ENCODE measurements at places on chromosomes 4 and X. TPM values are rescaled to one million over a fixed set of nuclear protein-coding genes. Genes with fewer than 3 reads are reported as not detected.

The ENPP6 gene
- not detected for total RNA-seq

The ATP1B4 gene
- total RNA-seq = not detected

DNA sequence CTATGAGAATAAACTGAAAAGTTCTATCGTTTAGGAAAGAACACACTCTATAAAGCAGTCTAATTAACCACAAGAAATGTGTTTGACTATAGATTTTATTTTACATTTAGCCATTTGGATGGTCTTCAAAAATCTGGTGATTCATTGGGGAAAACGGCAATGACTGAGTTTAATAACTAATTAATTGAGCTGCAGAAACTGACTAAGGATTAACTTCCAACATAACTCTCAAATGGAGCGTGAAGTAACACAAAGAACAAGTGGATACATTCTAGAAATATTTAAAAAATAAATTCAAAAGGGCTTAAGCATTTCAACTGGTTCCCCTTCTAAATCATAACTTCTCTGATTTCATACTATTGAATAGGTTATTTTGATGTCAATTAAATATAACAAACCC, 1582.4 kb downstream of the PCDH18 start:
- no peak overlapping the region for H3K4me3 ChIP-seq
- peaks cover under 1% of the 10 kb centered on the region for H3K36me3 ChIP-seq
- no peak for DNase-seq
- no peaks in the 10 kb centered on the region for H3K27me3 ChIP-seq
- H3K4me1 ChIP-seq = no peaks in the 10 kb centered on the region

DNA sequence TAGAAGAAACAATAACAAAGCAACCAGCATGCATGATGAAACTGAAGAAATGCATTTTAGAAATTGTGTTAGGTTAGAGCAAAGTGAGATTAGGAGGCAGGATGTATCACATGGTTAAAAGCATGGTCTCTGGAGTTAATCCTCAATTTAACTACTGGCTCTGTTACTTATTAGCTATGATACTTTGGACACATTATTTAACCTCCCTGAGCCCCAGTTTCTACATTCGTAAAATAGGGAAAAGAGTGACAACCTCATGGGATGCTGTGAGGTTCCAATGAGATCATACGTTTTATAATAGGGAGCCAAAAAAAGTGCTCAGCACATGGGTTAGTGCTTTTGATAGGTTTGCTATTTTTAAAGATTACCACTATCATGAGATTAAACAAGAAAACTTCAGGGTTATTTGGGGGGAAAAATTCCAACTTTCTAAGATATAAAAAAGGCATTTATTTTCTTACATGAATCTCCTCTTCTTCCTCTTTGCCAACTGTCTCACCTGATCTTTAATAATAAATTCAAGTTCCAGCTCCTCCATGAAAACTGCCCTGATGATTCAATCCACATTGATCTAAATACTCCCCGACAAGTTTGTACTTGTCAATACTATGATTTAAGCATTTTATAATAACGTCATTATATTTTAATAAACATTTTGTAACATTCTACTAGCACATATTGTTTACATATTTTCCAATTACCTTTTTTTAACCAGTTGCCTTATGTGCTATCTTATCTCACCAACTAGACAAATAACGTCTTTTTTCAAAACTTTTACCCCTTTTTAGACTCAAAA, 4.6 kb downstream of the SEC31A start:
- DNase-seq = no peak
- no peak overlapping the region for H3K27ac ChIP-seq
- no peak overlapping the region for H3K4me3 ChIP-seq
- no peaks in the 10 kb centered on the region for H3K27me3 ChIP-seq

- H3K36me3 ChIP-seq = no peaks in the 10 kb centered on the region
- H3K27me3 ChIP-seq = no peaks in the 10 kb centered on the region
- no peak overlapping the region for H3K27ac ChIP-seq
- H3K4me3 ChIP-seq = no peak overlapping the region
- DNase-seq = no peak
Observed at GRCh38 chr4:140090215-140090731, 63.7 kb downstream of the MAML3 start.

GRCh38 chr4:19829101-19829500, 422.6 kb upstream of the SLIT2 start:
- no peak overlapping the region for H3K4me3 ChIP-seq
- no peak for DNase-seq
- H3K4me1 ChIP-seq = no peaks in the 10 kb centered on the region
- H3K27me3 ChIP-seq = no peaks in the 10 kb centered on the region
- no peak overlapping the region for H3K27ac ChIP-seq

GRCh38 chr4:6032249-6033244, 14.3 kb upstream of the C4orf50 start:
- no peak for DNase-seq
- no peak overlapping the region for H3K4me3 ChIP-seq
- H3K27ac ChIP-seq = no peak overlapping the region
- no peaks in the 10 kb centered on the region for H3K36me3 ChIP-seq
- no peaks in the 10 kb centered on the region for H3K27me3 ChIP-seq
- peaks cover 2% of the 10 kb centered on the region for H3K4me1 ChIP-seq

The ANTXR2 gene
- total RNA-seq = 5.3 TPM

GRCh38 chr4:128283071-128283470, 4.5 kb downstream of the PGRMC2 start:
- peaks cover 15% of the 10 kb centered on the region for H3K36me3 ChIP-seq
- H3K27me3 ChIP-seq = no peaks in the 10 kb centered on the region
- no peak overlapping the region for H3K4me3 ChIP-seq

GRCh38 chr4:168765726-168766125, 244.3 kb downstream of the CBR4 start:
- H3K4me3 ChIP-seq = no peak overlapping the region
- H3K4me1 ChIP-seq = no peaks in the 10 kb centered on the region
- H3K36me3 ChIP-seq = no peaks in the 10 kb centered on the region
- H3K27ac ChIP-seq = no peak overlapping the region
